ENCODE measurements at places on chromosomes 5 and 9.

DNA sequence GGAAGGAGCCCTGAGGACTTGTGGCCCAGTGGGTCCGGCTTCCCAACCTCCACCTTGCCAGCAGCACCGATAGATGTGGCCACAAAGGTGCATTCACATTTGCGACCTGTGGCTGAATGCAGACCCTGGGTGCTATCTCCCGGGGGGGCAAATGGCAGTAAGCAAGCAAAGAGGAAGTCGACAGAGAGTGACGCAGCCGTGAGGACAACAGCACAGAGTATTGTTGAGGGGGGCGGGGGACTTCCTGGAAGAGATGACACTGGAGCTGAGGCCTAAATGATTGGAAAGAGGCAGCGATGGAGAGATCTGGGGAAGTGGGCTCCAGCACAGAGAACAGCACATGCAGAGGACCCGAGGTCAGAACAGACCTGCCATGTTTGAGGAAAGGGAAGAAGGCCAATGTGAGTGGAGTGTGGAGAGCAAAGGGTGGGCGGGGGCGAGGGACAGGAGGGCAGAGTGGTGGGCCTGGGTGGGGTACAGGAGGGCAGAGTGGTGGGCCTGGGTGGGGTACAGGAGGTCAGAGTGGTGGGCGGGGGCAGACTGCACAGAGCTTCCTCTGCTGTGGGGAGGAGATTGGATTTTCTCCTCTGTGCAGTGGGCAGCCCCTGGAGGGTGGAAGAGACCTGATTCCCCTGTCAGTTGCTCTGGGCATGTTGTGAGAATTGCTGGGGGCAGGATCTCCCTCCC lies 42.6 kb downstream of the ADAMTS2 start:
- no peak for DNase-seq

- no peak for DNase-seq
Measured at GRCh38 chr5:88724201-88724600, 158.8 kb downstream of the MEF2C start.

DNA sequence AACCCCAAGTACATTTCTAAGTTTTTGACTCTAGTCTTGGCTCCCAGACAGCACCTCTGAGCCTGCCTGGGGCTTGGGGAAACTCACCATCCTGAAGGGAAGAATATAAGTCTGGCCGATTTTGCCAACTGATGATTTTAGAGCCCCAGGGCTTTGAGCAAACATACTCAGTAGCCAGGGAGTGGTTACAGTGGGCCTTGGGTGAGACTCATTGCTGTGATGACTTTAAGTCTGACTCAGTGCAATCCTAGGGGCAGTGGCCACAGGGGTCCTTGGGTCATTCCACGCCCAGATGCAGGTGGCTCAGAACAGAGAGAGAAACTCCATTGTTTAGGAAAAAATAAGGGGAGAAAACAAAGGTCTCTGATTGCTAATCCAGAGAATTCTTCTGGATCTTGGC lies 312.0 kb upstream of the EDIL3 start:
- DNase-seq, result no peak

GRCh38 chr5:119083679-119084078 lies 12.8 kb downstream of the DMXL1 start:
- no peak for DNase-seq

DNA sequence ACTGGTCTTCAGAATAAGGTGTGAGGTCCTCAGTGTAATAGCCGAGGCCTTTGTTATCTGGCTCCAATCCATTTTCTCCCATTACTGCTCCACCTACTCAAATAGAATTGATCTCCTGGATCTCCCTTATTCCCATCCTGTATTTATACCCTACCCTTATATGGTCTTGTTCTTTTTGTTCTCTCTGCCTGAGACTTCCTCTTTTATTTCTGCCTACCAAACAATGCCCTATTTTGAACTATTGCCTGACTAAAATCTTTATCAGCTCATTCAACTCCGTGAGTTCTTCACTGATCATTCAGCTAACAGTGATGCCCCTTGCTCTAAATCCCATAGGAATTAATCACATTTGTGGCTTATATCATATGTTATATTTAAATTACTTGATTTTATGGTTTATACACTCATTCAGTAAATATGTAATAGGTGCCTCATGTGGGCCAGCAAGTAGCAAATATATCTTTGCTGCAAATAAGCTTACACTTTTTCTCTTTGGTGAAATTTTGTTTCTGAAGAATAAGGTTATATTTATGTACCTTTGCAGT lies 417.5 kb upstream of the MEF2C start:
- no peak for DNase-seq

DNA sequence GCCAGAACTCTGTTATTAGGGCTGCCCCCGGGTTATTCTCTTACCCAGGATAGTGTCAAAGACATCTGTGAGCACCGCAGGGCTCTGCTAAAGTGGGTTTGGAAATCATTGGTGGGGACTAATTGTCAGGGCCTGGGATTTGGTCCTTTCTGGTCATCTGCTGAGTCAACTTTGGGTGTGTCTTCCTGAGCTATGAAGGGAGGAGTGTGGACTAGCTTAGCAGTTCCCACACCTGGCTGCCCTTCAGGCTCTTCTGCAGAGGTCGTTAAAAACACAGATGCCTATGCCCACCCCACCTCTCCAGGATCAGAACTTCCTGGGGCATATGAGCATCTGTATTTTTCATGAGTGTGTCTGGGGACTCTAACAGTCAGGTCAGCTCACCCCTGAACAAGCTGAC lies 352.2 kb downstream of the SLIT3 start:
- no peak for DNase-seq

DNA sequence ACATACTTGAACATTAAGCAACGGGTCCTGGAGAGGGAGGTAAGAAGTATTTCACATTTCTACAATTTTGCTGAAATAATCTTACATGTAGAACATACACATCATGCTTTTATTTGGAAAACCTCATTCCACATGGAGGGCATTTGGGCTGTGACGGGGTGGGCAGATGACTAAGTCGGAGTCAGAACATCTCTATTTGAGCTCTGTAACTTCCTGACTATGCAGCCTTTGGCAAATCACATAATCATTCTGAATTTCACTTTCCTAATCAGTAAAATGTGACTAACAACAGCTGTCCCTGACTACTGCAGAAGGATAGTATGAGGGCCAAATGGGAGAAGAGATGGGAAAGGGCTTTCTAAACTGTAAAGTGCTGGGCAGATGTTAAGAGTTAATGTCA lies 17.1 kb upstream of the IL6ST start:
- DNase-seq, result no peak

DNA sequence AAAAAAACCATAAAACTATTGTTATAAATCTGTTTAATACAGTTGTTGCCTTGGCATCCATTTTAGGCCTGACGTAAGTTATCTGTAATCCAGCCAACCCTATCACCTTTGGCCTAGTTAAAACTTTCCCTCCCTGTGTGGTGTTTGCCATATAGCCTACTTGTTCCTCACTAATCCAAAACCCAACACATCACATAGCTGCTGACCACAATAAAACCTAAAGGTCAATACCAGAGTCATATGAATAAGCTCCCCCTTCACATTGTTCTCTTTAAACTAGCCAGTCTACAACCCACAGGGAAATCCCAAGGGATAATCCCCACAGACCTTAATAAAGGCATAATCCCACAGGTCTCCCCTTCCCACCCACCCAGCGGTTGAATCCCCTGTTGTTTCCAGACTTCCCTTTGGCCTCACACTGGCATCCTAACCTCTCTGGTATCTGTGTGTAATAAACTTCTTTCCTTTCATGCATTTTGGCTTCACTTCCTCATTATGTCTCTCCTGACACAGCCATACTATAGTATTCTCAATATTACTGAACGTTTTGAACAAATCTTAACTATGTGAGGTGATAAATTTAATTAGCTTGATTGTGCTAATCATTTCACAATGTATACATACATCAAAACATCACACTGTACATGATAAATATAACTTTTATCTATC lies 50.8 kb downstream of the DTWD2 start:
- no peak for DNase-seq

DNA sequence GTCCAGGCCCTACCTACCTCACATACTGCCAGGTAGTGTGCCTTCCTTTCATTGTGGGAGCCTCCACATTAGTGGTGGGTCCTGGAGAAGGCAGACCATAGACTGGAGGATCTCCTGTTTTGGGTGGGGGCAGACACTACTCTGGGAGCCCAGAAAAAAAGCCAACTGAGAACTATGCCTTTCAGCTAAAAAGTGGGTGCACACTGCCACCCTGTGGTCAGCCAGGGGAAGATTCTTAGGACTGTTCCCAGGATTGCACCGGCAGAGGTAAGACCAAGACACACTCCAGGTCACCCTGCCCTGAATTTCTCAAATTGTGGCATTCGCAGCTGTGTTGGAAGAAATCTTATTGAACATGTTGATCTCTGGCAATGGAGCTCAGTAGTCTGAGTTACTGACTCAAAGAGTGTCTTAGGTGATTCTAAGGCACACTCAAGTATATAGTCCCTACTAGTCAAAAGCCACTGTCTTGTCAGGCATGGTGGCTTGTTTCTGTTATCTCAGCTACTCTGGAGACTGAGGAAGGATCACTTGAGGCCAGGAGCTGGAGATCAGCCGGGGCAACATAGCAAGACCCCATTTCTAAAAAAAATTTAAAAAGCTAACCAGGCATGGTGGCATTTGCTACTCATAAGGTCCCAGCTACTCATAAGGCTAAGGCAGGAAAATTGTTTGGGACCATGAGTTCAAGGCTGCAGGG lies 3.6 kb downstream of the SIGMAR1 start:
- no peak for DNase-seq

GRCh38 chr5:179821298-179822058 lies 773 bp downstream of the SQSTM1 start:
- peak; percentile 98 for DNase-seq

DNA sequence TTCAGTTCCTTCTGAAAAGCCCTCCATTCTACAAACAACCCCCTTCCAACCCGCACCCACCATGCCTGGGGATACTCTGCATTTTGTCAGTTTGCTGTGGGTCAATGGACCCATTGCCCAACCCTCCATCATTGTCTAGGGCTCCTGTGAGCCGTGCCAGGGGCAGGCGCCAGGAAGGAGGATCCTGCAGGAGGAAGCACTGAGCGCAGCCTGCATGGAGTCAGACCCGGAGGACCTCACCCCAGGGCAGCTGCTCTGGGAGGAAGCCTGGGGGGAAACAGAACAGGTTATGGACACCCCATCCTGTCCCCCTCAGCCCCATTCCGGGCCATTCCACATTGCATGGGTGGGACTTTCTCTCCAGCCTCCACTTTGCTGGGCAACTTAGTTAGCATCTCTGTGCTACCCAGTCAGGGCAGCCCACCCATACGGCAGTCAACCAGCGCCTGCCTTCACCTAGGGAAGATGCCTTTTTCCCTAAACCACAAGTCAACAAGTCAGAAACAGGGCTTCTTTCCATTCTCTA lies 48.6 kb upstream of the VDAC1 start:
- DNase-seq, result no peak

- no peak for DNase-seq
Measured at GRCh38 chr5:55634209-55634805, 77.8 kb downstream of the SLC38A9 start.

DNA sequence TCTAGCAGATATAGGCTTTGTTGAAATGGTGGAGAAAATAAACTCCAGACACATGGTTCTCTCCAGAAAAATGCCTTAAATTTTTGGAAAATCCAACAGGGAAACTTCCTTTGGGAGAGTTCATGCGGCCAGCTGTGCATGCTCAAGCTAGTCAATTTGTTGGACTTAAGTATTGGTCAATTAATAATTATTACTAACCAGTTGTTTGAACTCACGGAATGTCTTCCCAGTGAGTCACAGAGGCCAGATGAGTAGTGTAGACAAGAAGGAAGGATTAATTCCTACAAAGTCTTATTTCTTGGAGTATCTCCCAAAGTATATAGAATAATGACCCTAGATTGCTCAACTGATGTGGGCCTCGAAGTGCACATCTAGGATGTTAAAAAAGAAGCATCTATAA lies 103.6 kb downstream of the MACIR start:
- no peak for DNase-seq

DNA sequence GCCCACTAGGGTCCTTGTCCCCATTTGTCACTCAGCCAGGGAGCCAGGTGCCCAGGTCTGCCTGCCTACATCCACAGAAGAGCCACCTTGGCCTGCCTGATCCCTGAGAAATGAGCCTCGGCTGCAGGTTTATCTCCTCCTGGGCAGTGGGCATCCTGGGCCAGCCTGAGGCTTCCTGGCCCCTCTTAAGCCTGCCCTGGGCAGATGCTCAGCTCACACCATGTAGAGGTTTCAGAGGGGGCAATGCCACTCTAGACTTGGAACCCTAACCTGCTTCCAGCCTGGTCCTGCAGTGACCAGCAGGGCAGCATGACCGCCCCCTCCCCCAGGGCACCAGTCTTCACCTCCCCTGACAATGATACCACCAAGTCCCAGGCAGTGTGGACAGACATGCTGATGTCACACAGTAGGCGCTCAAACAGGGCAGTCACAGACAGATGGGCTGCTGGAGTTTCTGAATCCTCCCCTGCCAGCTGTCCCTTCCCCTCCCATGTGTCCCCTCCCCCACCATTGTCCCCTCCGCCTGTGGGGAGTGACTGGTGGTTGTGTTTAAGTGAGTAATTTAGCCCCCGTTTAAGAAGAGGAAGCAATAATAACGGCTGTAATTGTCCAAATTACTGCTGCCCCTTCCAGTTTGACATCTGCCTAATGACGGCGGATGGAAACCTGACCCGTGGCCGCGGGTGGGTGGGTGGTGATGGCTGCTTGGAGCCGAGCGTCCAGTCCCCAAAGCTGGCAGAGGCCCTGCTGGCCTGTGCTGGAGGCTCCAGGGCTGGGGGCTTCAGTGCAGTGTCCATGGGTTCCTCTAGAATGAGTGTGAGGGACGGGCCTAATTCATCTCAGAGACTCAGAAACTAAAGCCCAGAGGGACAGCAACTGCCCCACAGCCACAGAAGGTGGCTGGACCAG lies 147.7 kb downstream of the BARX1 start:
- peak; percentile 53 for DNase-seq

GRCh38 chr5:31937226-31937625 lies 236.9 kb downstream of the GOLPH3 start:
- no peak for DNase-seq

DNA sequence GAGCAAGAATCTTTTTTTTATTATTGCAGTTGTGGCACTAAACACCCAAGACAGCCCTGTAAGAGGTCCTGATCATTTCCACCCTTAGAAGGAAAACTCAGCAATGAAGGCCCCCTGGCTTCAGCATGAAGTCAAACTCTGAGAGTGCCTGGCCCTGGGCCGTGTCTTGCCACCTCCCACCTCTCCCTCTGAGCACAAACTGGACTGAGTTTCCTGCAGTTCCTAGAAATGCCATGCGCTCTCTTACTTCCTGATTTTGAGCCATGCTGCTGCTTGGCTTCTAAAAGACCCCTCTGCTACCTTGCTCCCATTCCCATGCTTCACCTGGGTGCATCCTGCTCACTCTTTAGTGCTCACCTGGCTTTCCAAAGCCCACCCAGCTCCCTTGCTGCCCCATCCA lies 140.4 kb upstream of the KLF9 start:
- DNase-seq, result no peak

DNA sequence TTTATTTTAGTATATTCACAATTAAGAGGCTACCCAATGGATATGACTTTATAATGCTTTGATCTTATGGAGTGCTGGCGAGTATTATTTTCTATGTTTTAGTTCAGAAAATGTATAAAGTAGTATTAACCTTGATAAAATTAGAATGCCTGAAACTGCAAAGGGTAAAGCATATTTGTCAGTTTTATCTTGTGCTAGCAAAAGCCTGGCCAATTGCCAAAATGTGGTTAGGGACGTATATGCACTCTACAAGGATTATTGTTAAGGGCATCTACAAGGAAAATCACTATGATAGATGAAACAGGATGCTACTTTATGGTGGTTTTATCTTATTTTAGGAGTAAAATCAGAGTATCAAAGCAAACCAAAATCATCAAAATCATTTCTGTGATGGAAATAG lies 281.7 kb downstream of the CCDC171 start:
- no peak for DNase-seq

Measured in ascending aorta (tissue), 2 donors.